Activated T-cell treated with anti-CD3 and anti-CD28 coated beads, Interleukin-2, amount 50 U/mL, for 72 hours (primary cell): ENCODE measurements at places on chromosomes 11 and 22.

GRCh38 chr11:119000906-119001305, 3.0 kb downstream of the CENATAC start:
- no peaks in the 10 kb centered on the region for H3K27me3 ChIP-seq
- H3K36me3 ChIP-seq = peaks cover 14% of the 10 kb centered on the region
- no peak for DNase-seq
- peak overlapping the region; percentile 57 for H3K27ac ChIP-seq
- H3K4me3 ChIP-seq = no peak overlapping the region

DNA sequence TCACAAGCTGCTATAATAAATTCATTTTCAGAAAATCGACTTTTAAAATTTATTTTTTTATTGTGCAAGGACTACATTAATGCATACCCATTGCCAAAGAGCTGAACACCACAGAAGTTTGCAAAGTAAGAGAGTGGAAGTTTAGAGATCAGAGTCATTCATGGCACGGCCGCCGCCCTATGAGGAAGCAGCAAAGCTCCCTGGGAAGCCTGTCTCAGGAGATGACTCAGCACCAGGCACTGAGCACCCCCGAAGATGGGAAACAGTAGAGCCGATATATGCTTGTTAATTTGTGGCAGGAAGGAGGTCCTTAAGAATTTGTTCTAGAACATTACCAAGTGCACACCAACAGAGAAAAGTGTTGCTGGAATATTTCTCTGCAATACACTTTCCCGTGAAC, 693.7 kb downstream of the OPCML start:
- no peak overlapping the region for H3K27ac ChIP-seq
- H3K36me3 ChIP-seq = no peaks in the 10 kb centered on the region
- no peak overlapping the region for H3K4me3 ChIP-seq
- no peaks in the 10 kb centered on the region for H3K27me3 ChIP-seq
- DNase-seq = no peak

DNA sequence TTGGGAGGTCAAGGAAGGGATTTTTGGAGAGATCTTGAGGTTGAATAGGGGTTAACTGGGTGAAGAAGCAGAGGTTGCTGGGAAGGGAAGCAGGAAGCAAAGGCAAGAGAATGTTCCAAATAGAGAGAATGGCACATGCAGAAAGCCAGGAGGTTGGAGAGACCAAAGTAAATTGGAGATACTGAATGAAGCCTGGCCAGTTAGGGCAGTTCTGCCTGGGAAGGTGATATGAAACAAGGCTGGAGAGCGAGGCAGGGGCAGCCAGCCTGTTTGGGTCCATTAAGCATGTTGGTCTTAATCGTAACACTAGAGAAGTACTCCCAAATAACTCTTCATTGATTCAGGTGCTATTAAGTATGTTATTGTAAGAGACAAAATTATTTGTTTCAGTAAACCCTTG, 48.2 kb downstream of the ZNF143 start:
- peaks cover 9% of the 10 kb centered on the region for H3K36me3 ChIP-seq
- no peak overlapping the region for H3K4me3 ChIP-seq
- no peaks in the 10 kb centered on the region for H3K27me3 ChIP-seq

DNA sequence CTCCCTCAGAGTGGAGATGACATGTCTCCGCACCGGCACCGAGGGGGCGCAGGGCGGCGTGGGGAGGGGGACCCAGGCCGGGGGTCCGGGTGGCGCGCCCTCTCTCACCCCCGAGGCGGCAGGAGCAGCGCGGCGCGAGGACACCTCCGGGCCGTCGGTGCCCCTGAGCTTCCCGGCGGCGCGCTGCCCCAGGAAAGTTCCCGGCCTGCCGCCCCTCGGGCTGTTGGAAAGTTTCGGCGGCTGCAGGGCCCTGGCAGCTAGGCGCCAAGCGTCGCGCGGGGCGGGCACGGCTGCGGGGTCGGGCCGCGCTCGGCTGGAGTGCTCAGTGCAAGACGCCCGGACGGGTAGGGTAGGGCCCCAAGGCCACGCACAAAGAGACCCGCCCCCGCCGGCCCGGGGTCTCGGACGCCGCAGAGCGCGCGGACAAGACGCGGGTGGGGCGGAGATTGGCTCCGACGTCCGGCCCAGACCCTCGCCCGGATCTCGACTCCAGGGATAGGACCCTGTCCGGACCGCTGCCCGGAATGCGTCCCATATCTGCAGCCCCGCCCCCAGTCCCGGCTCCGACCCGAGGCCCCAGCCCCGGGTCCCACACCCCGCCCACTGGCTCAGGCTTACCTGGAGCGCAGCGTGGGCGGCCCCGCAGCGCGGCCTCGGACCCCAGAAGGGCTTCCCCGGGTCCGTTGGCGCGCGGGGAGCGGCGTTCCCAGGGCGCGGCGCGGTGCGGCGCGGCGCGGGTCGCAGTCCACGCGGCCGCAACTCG, 471 bp downstream of the ARVCF start:
- H3K36me3 ChIP-seq = no peaks in the 10 kb centered on the region
- H3K4me1 ChIP-seq = peaks cover 15% of the 10 kb centered on the region
- H3K4me3 ChIP-seq = peak overlapping the region; percentile 32
- peaks cover 25% of the 10 kb centered on the region for H3K27me3 ChIP-seq
- DNase-seq = peak; percentile 55

DNA sequence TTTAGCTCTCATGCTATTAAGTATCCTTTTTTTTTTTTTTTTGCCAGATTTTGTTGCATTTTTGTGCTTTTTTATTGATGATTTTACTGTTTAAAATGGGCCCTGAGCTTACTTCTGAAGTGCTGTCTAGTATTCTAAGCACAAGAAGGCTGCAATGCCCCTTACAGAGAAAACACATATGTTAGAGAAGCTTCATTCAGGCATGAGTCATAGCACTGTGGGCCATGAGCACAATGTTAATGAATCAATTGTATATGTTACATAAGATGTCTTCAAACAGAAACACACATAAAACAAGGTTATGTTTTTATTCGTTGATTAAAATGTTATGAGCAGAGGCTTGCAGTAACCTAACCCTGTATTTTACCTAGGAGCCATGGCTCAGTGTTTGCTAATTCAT, 117.8 kb upstream of the C11orf87 start:
- no peaks in the 10 kb centered on the region for H3K36me3 ChIP-seq
- no peak overlapping the region for H3K27ac ChIP-seq
- H3K4me3 ChIP-seq = no peak overlapping the region
- no peaks in the 10 kb centered on the region for H3K27me3 ChIP-seq
- DNase-seq = no peak

GRCh38 chr22:38762551-38762983, 6.8 kb upstream of the SUN2 start:
- H3K4me1 ChIP-seq = peaks cover 21% of the 10 kb centered on the region
- no peak for DNase-seq
- H3K36me3 ChIP-seq = no peaks in the 10 kb centered on the region
- H3K4me3 ChIP-seq = no peak overlapping the region

- H3K27ac ChIP-seq = no peak overlapping the region
- DNase-seq = no peak
- no peaks in the 10 kb centered on the region for H3K27me3 ChIP-seq
Measured at GRCh38 chr22:19824212-19824925, 30.3 kb downstream of the GNB1L start.

DNA sequence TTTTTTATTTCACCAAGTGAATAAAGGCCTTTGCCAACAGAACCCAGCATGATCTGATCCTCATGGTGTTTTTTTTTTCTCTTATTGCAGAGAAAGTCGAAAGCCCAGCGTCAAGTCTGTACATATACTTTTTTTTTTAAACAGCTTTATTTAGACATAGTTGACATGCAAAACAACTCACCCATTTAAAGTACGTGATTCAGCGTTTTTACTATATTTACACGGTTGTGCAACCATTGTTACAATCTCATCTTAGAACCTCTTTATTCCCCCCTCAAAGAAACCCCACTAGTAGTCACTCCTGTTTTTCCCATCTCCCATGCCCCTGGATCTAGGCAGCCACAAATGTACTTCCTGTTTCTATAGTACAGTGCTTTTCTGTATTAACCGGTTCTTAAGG, 20.6 kb upstream of the AP1B1 start:
- H3K27me3 ChIP-seq = no peaks in the 10 kb centered on the region
- no peak overlapping the region for H3K4me3 ChIP-seq
- H3K27ac ChIP-seq = no peak overlapping the region
- no peak for DNase-seq
- no peaks in the 10 kb centered on the region for H3K4me1 ChIP-seq

GRCh38 chr11:77791301-77791700, 29.2 kb downstream of the RSF1 start:
- H3K27ac ChIP-seq = no peak overlapping the region
- H3K36me3 ChIP-seq = peaks cover 14% of the 10 kb centered on the region
- H3K27me3 ChIP-seq = no peaks in the 10 kb centered on the region
- no peak overlapping the region for H3K4me3 ChIP-seq

GRCh38 chr11:17642370-17642769, 77.0 kb upstream of the MYOD1 start:
- no peak overlapping the region for H3K4me3 ChIP-seq
- H3K27me3 ChIP-seq = peaks cover 5% of the 10 kb centered on the region
- H3K4me1 ChIP-seq = no peaks in the 10 kb centered on the region
- no peak overlapping the region for H3K27ac ChIP-seq

GRCh38 chr11:85902353-85902752, 47.2 kb downstream of the CCDC83 start:
- no peaks in the 10 kb centered on the region for H3K36me3 ChIP-seq
- H3K27me3 ChIP-seq = no peaks in the 10 kb centered on the region
- DNase-seq = no peak
- no peaks in the 10 kb centered on the region for H3K4me1 ChIP-seq
- H3K4me3 ChIP-seq = no peak overlapping the region

- no peaks in the 10 kb centered on the region for H3K36me3 ChIP-seq
- H3K4me1 ChIP-seq = peaks cover 11% of the 10 kb centered on the region
- H3K27me3 ChIP-seq = peaks cover 46% of the 10 kb centered on the region
- DNase-seq = no peak
- no peak overlapping the region for H3K4me3 ChIP-seq
Measured at GRCh38 chr11:11996321-11997048, 11.9 kb downstream of the DKK3 start.

DNA sequence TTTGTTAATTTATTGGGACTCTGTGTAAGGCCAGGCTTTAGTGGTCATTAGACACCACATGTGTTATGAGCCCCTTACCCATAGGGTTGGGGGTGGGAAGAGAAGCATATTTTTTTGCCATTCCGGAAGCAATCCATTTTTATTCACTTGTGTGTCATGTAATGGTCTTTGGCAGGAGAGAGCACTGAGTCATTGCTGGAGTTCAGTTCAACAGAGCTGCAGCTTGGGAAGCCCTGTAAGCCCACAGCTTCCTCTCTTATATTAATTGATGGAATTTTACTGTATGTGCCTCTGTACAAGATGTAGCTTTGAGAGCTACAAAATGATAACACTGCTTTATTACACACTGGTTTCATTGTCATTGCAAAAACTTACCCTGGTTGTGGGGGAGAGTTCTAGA, 177.3 kb upstream of the SORL1-AS1 start:
- H3K27ac ChIP-seq = no peak overlapping the region
- no peak for DNase-seq
- no peaks in the 10 kb centered on the region for H3K4me1 ChIP-seq
- no peaks in the 10 kb centered on the region for H3K36me3 ChIP-seq
- no peak overlapping the region for H3K4me3 ChIP-seq

- H3K27ac ChIP-seq = no peak overlapping the region
- peaks cover 14% of the 10 kb centered on the region for H3K27me3 ChIP-seq
- H3K4me3 ChIP-seq = no peak overlapping the region
- peaks cover 26% of the 10 kb centered on the region for H3K4me1 ChIP-seq
- no peaks in the 10 kb centered on the region for H3K36me3 ChIP-seq
Measured at GRCh38 chr22:40010746-40011145, 16.0 kb downstream of the FAM83F start.

DNA sequence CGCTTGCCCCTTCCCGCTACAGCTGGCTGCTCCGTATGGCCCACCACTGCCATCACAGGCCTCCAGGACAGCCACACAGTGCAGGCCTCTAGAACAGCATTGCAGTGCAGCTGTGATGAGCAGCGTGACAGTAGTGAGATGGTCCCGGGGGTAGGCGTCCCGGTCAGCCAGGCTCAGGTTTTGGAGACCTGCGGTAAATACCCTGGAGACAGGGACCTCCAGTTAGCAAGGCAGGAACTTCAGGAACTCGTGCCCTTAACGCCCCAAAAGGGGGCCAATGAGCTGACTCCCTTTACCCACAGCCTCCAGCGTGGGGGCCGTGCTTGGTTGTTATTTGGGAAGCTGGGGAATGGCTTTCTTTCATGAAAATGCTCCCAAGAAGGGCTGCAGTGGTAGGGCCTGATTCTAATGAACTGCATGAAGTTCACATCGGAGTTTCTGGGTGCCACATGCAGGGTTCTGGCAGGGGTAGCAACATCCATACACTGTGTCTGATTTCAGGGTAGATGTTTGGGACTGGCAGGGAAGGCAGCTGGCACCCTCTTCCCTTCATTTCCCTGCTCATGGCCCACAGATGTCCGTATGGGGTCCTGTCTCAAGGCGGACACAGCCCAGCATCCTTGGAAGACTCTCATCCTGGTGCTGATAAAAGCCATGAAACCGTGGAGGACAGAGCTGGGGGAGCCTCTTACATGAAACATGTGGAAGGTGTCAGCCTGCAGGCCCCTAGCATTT, 440.5 kb downstream of the TBC1D22A start:
- H3K27me3 ChIP-seq = no peaks in the 10 kb centered on the region
- no peak overlapping the region for H3K27ac ChIP-seq
- H3K36me3 ChIP-seq = no peaks in the 10 kb centered on the region
- H3K4me3 ChIP-seq = no peak overlapping the region
- H3K4me1 ChIP-seq = no peaks in the 10 kb centered on the region

GRCh38 chr11:34866375-34866774, 49.8 kb downstream of the APIP start:
- no peak overlapping the region for H3K4me3 ChIP-seq
- H3K27me3 ChIP-seq = no peaks in the 10 kb centered on the region
- H3K4me1 ChIP-seq = no peaks in the 10 kb centered on the region
- H3K27ac ChIP-seq = no peak overlapping the region

GRCh38 chr11:96055706-96056387, 131.9 kb upstream of the MTMR2 start:
- no peaks in the 10 kb centered on the region for H3K27me3 ChIP-seq
- H3K27ac ChIP-seq = peak overlapping the region; percentile 92
- peaks cover 96% of the 10 kb centered on the region for H3K4me1 ChIP-seq

DNA sequence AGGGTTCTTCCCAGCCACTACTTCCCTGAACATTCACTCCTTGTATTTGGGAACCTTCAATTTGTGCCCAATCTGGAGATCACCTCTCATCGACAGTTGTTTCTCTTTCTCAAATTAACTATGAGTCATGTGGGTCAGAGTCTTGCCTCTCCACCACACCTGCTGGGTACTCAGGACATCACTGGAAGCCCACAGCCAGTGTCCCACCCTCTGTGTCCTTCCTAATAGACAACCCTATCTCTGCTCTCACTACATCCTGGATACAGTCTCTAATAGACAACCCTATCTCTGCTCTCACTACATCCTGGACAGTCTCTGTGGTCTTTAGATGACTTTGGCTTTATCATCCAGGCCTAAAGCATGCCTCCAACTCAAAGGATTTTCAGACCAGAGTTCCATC, 70.1 kb downstream of the ARL14EP start:
- no peak overlapping the region for H3K27ac ChIP-seq
- no peak overlapping the region for H3K4me3 ChIP-seq

- no peaks in the 10 kb centered on the region for H3K36me3 ChIP-seq
- H3K4me1 ChIP-seq = no peaks in the 10 kb centered on the region
- no peak overlapping the region for H3K4me3 ChIP-seq
- no peaks in the 10 kb centered on the region for H3K27me3 ChIP-seq
- no peak overlapping the region for H3K27ac ChIP-seq
- DNase-seq = no peak
Measured at GRCh38 chr22:19705181-19705934, 8.9 kb upstream of the SEPTIN5 start.

GRCh38 chr11:88332851-88333250, 4.7 kb downstream of the CTSC start:
- no peak overlapping the region for H3K4me3 ChIP-seq
- H3K27me3 ChIP-seq = no peaks in the 10 kb centered on the region
- peaks cover 9% of the 10 kb centered on the region for H3K36me3 ChIP-seq
- peaks cover 43% of the 10 kb centered on the region for H3K4me1 ChIP-seq
- H3K27ac ChIP-seq = no peak overlapping the region
